ENCODE measurements at places on chromosomes 4 and X. TPM values are rescaled to one million over a fixed set of nuclear protein-coding genes. Genes with fewer than 3 reads are reported as not detected.

GRCh38 chr4:159006202-159006601 lies 96.7 kb upstream of the RAPGEF2 start:
- peak; percentile 89 for DNase-seq

DNA sequence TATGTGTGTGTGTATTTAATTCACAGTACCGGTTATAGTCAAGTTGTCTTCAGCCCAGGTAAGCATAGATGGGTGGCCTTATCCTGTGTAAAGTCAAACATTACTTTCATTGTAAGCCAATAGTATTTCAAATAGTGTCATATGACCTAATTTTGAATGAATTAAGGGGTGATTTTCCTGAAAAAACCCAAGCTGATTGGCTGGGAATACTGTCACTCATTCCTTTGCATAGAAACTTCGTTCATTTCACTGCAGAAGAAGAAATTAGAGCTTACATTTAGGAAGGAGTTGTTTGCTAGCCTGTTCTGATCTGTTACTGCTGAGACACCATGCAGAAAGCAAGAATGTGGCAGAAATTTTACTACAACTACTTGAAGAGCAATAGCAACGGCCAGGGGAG lies 45.4 kb downstream of the SMARCAD1 start:
- peak; percentile 60 for DNase-seq

GPRASP2 gene
- total RNA-seq, result 9.1 TPM

CXorf58 gene
- total RNA-seq, result not detected

SSX3 gene
- total RNA-seq, result not detected

DNA sequence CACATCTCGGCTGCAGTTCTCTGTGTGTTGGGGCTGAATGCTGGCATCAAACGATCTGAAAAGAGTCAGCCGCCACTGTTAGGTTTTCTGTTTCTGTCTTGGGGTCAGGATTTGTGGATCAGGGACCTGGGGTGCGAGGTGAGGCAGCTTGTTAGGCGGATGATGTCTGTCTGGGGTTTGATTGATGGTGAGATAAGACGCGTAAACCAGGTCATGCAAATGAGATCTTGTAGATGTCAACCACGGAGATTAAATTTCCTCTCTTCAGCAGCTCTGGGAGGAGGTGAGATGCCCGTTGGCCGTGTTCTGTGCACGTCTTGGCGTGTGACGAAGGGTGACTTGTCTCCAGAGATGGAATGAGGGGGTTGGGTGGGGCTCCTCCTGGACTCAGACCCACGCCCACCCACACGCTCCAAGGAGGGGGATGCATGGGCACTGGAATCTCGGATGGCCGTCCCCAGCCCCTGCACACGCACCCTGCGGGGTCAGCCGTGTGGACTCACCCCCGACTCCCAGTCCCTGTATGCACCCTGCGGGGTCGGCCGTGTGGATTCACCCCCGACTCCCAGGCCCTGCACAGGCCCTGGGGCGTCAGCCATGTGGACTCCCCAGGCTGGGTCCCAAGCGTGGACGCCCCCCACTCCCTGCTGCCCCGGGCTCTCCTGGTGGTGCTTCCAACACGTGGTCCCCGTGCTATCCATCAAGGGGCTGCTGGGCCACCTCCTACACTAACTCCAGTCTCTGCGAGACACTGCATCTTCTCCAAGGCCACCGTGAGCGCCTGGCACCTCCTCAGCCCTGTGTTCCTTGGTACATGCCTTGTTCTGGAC lies 16.0 kb upstream of the UVSSA start:
- peak; percentile 9 for DNase-seq

GRCh38 chr4:110106931-110107296 lies 91.5 kb downstream of the ELOVL6 start:
- peak; percentile 29 for DNase-seq

GRCh38 chrX:72142794-72143608 lies 11.3 kb upstream of the RTL5 start:
- no peak for DNase-seq
